ENCODE measurements at places on chromosomes 7 and 10.

DNA sequence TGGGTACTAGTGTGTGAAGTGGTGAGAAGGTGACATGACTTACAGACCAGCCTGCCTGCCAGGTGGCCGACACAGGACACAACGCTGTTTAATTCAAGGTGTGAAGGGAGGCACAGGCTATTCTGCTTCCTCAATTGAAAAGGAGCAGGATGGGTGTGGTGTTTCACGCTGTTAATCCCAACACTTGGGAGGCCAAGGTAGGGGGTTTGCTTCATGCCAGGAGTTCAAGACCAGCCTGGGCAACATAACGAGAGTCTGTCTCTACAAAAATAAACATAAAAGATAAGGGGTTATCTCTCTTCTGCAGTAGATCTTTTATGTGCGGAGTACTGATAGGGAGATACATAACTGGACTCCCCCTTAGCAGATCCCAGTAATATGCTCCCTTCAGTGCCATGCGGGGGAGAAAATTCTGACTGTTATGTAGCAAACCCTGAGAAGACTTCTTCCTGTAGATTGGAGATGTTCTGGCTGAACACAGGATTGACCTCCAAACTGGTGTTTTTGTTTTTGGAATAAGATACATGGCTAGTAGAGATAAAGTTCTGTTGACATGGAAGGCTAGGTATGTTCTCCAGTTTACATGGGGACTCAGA, 63.2 kb downstream of the CCNY start:
- DNase-seq, result no peak

DNA sequence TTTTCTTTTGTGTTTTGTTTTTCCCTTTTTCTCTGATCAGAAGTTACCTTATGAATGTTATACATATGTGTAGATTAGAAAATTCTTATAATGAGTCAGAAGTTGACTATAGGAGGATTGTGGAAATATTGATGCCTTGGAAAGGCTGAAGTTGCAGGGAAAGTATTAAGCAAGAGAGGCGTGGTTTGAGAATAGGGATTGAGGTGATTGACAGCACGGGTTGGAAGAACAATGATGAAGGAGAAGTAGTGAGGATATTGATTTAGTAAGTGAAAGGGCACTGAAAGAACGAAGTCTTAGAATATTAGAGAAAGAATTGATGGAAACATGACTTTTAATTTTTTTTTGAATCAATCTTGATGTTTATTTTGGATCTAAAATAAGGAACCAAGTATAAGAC, 176.0 kb downstream of the EXOC4 start:
- DNase-seq, result no peak

GRCh38 chr7:22651534-22652243, 75.3 kb upstream of the IL6 start:
- no peak for DNase-seq

GRCh38 chr7:104933521-104933988, 80.5 kb upstream of the KMT2E start:
- no peak for DNase-seq

DNA sequence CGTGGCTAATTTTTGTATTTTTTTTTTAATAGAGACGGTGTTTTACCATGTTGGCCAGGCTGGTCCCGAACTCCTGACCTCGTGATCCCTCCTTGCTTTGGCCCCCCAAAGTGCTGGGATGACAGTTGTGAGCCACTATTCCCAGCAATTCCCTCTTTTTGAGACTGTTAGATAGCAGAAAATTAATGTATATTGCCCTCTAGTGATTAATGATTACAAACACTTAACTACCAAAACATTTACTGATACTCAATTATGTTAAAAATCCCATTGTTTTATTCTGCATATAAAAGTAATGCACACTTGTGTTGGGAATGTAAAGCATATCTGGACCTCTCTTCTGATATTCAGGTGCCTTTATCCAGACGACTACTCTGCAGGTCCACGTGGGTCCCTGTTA, 41.2 kb upstream of the COBL start:
- no peak for DNase-seq

DNA sequence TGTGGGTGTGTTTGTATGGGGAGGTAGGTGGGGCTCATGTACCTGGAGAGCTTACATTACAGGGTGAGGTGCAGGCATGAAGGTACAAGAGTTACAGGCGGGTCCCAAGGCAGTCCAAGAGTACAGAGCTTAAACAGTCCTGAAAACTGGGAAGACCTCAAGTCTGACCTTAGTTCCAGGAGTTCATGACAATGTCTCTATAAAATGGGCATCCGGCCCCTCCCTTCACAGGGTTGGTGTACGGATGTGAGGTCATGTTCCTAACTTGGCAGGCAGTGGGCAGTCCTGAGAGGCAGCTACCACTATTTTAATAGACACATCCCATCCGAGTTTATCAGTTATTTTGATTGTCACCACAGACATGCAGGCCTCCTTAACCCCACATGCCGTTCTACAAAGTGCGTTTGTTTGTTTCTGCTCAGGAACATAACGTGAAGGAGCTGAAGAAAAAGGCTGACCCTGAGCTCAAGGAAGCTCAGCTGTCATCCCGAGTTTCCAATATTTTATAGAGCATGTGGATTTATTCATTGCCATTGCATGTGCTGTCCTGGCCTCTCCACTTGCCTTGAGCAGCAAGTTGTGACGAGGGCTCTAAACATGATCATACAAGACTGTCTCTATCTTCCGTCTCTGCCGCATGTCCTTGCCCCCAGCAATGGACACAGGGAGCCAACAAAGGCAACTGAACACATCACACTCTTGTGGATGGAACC, 647.5 kb upstream of the IGFBP3 start:
- DNase-seq, result no peak

DNA sequence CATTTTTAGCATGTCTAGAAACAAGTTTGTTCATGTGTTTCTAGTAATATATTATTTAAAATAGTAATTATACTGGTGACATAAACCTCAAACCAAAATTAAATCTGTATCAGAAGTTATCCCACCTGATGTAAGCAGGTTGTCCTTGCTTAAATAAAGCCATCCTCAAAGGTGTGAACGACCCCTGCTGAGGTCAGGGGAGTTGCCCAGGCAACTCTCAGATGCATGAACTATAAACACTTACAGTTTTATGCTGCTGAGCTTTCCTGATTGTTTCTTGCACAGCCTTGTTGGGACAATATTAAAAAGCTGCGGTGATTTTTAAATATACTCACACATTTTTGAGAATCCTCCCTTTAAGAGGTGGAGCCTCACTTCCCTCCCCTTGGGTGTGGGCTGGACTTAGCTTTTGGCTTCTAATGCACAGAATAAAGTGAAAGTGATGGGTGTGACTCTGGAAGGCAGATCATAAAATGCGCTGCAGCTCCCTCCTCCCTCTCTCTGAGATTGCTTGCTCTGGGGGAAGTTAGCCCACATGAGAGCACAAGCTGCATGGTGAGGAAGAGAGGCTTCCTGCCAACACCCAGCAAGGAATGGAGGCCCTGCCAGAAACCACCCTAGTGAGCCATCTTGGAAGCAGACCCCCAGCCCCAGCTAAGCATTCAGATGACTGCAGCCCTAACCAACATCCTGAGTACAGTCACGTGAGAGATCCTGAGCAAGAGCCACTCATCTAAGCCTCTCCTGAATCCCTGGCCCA, 152.7 kb downstream of the SKIDA1 start:
- peak; percentile 35 for DNase-seq

GRCh38 chr7:106772655-106773108, 92.4 kb upstream of the PIK3CG start:
- no peak for DNase-seq

DNA sequence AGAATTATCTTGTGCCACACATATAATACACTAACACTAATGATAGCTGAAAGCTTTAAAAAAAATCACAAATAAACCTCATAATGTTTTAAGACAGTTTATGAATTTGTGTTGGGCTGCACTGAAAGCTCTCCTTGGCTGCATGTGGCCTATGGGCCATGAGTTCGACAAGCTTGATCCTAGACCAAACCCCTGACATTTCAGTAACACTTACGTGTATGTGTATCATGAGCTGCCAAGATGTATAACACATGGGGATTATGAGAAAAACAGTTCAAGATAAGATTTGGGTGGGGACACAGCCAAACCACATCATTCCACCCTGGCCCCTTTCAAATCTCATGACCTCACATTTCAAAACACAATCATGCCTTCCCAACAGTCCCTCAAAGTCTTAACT, 823.8 kb downstream of the PCDH15 start:
- no peak for DNase-seq

GRCh38 chr7:16753932-16754855, 639 bp downstream of the TSPAN13 start:
- no peak for DNase-seq

GRCh38 chr7:26022982-26023381, 129.0 kb upstream of the NFE2L3 start:
- DNase-seq, result no peak

- no peak for DNase-seq
Observed at GRCh38 chr10:100687143-100688003, 58.0 kb upstream of the PAX2 start.

DNA sequence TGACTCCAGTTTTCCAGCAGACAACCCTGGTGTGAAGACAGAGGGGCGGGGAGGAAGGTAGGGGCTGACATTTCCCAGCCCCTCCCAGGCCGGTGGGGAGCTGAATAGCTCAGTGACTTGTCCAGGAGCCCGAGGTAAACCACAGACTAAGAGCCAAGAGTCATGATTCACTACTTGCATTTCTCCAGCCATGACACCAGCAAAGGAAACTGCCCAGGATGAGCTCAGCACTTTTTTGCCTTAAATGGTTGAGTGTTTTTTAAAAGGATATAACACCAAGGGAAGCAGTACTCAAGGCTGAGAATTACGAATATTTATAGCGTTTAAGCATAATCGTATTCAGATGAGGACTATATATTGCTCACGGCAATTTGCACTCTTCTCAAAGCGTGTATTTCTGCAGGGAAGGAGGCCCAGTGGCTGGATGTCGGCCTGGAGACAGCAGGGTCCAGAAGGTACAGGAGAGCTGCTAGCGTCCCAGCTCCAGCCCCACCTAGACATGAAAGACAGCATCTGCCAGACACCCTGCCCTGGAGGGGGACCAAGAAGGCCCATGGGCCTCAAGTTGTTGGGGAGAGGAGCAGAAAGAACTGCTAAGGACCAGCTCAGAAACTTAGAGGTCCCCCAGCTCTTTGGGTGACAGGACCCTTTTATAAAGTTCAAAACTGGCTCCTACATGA, 141.4 kb downstream of the GRID1 start:
- no peak for DNase-seq
